ENCODE measurements at places on chromosomes 6 and 20.

- DNase-seq: no peak
Measured at GRCh38 chr20:815914-816606, 17.5 kb upstream of the FAM110A start.

DNA sequence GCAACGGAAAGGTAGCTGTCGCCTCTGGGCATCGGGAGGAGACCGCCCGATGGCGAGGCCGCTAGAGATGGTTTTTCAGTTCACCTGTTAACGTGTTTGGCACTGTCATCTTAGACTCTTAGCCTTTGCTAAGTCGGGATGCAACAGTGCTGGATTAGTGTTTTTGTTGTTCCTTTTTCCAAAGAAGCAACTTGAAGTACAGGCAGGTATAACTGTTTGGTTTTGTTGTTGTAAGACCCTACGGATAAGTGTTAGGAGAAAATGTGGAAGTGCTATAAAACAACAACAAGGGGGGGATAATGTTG is 723 bp downstream of the MANEA start:
- no peak for DNase-seq

DNA sequence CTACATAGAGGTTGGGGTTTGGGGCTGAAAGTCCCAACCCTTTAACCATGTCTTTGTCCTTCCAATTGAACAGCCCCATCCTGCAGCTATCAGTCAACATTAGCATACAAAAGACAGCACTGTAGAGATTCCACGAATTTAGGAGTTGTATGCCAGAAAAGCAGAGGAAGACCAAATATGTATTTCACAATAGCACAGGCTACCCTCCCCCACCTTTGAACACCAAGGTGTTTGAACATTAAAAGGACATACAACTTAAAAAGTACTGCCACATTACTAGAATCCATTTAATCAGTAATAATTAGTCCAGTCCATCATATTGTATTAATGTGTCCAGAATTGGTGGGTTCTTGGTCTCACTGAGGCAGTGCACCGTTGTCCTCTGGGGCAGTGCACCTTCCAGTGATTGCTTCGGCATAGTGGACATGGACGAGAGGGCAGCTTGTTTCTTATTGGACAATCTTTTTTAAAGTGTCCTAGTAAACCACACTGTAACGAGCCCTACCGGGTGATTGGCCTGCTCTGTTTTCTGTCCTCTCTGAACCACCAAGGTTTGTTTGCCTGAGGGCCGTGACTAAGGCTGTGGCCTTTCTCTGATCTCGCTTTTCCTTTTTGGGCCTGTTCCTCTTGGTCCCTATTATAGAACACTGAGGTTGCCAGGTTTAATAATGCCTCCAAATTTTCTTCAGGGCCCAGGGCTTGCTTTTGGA is 36.4 kb downstream of the GSTA4 start:
- DNase-seq: no peak

DNA sequence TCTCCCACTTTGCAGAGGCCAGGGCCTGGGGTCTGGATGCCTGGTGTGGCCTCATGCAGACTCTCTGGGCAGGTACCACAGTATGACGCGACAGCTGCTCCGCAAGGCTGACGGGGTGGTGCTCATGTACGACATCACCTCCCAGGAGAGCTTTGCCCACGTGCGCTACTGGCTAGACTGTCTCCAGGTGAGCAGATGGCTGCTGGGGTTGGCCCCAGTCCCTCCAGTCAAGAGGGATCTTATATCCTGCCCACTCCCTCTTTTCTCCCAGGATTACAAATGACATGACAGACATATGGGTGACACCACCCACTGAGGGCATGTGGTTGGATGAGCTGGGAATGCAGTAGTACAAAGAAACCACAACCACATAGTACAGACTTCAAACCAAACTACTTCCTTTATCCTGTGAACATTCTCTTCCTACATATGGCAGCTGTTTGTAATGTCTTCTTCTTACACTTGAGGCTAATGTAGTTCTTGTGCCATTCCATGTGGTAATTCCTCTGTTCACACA is 29.9 kb downstream of the RAB44 start:
- DNase-seq: no peak

DNA sequence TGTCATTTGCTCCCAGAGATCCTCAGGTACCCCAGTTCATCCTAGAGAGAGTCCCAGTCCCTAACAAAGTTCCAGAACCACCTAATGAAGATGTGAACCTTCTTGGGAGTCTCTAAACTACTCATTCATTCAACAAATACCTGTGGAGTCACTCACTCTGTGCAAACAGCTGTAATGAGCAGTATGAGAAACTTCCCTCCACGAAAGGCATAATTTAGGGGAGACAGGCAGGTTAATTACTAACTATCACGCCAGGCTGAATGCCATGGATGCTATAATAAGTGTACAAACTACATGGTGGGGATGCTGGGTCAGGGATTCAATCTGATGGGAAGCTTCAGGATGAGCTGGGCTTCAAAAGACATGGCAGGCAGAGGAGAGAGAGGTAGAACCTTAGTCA is 70.1 kb upstream of the AFDN start:
- DNase-seq: no peak

DNA sequence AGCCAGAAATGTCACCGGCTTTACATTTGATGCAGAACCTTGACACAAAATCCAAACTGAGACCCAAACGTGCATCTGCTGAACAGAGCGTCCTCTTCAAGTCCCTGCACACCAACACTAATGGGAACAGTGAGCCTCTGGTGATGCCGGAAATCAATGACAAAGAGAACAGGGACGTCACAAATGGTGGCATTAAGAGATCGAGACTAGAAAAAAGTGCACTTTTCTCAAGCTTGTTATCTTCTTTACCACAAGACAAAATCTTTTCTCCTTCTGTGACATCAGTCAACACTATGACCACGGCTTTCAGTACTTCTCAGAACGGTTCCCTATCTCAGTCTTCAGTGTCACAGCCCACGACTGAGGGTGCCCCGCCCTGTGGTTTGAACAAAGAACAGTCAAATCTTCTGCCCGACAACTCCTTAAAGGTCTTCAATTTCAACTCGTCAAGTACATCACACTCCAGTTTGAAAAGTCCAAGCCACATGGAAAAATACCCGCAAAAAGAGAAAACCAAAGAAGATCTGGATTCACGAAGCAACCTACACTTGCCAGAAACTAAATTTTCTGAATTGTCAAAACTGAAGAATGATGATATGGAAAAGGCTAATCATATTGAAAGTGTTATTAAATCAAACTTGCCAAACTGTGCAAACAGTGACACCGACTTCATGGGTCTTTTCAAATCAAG is 108.4 kb downstream of the RTN4IP1 start:
- DNase-seq: no peak

Measured in putamen (tissue), 1 donor.